ELF-1 (cell line): ENCODE measurements at places on chromosomes 4 and X.
A peak's percentile ranks its signal among the peaks of the same experiment; 100 is the strongest.

DNA sequence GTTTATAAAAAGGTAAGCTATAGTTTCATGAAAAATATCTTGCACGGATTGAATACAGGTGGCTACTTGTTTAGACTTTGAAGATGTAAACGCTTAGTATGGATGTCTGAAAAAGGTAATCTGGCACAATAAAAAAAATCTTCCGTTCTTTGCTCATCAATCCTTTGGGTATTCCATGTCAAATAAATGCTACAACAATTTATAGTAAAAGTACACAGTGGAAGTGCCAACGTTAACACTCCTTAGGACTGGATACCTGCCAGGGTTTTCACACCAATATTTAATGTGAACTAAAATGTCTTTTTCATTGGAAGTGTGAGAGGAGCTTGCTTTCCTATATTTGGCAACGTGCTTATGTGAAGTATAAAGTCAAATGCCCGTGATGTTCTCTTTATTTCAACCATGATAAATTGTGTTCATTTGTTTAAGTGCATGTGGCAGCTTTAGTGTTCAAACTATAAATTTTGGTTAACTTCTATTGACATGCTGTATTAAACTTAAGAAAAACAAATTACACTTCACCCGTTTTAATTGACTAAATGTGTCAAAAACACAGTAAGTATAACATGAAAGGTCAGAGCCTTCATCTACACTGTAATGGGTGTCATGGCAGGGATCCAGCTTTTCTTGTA, 121.7 kb upstream of the HAND2 start:
- no peak for DNase-seq

- no peak for DNase-seq
Measured at GRCh38 chrX:109685656-109686078, 47.4 kb downstream of the ACSL4 start.

DNA sequence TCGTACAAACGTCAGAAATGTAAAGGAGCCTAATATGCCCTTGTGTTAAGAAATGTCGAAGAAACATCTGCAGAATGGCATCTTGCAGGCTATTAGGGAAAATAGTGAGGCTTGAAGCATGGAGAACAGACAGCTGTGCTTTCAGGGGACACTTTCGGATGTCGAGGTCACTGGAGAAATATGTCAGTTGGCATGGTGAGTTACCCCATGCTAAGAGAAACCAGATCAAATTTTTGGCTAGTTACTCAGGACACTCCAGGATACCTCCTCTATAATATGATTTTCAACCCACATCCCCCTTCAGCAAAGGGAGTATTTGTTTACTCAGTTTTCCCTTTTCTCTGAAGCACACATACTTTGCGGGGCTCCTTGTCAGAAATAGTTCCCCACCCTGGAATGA, 171.4 kb downstream of the GPC3 start:
- no peak for DNase-seq

- DNase-seq = no peak
Measured at GRCh38 chr4:156945532-156945931, 26.1 kb downstream of the PDGFC start.

DNA sequence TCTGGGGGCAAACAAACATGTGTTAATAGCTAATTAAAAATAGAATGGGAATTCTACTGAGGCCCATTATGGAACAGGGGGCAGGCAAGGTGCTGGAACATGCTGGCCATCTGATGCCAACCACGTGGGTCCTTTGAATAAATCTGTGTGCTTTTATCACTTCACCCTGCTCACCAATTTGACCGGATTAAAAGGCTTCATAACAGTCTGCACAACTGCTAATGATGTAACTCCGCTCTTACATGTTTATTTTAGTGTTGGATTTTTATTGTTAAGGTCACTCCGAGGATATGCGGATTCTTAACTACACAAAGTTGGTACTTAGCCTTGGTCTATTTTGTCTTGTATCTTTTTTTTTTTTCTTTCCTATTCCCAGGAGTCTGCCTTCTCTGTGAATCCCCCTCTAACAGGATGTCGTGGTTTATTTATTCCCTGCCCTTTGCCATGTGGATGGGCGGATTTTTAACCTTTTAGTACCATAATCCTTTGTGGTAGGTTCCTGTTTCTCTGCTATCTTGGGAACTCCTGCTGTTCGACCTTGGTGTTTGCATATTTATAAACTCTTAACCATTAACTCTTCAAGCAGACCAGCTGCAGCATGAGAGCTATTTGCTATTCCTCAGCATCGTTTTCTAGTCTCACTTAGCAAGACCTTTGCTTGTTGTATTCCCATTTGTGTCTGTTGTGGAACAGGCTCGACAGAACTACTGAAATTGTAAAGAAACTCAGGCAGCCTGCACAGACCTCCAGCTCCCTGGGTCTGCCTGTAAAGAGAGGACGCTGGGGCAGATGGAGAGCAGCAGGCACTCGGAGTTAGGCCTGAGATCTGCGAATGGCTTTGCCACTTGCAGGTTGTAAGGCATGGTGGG, 38.0 kb downstream of the TRIM2 start:
- DNase-seq = no peak

DNA sequence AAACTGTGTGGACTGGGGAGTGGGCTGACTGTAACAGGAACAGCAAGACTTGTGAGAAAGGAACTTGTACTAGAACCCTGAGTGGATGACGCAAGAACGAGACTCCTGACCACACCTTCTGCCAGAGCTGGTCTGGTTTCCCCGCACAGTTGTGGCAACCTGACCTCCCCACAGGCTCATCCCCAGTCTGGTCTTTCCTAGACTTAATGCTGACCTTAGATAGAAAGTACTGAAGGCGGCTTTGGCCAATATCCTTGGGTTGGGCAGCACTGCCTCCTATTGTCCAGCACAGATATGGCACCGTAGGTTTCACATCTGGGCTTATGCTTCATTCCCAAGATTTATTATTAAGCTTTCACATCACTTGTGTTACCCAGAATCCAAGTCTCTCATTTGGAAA, 137.8 kb upstream of the FRG1 start:
- DNase-seq = peak; percentile 53
